ENCODE measurements at places on chromosomes 16 and 17. TPM values are rescaled to one million over a fixed set of nuclear protein-coding genes. Genes with fewer than 3 reads are reported as not detected.
A peak's percentile ranks its signal among the peaks of the same experiment; 100 is the strongest.

GRCh38 chr16:700684-701584 is 4.7 kb downstream of the FBXL16 start:
- peaks cover 28% of the 10 kb centered on the region for H3K27me3 ChIP-seq
- peaks cover 4% of the 10 kb centered on the region for H3K4me1 ChIP-seq
- H3K36me3 ChIP-seq, result no peaks in the 10 kb centered on the region
- H3K27ac ChIP-seq, result no peak overlapping the region

GRCh38 chr17:82241183-82241925 is 12.5 kb downstream of the SLC16A3 start:
- H3K4me3 ChIP-seq, result peak overlapping the region; percentile 23
- H3K36me3 ChIP-seq, result peaks cover 49% of the 10 kb centered on the region
- DNase-seq, result peak; percentile 65
- H3K27me3 ChIP-seq, result no peaks in the 10 kb centered on the region
- peaks cover 27% of the 10 kb centered on the region for H3K4me1 ChIP-seq
- H3K27ac ChIP-seq, result peak overlapping the region; percentile 77

GRCh38 chr17:16911141-16911937 is 60.6 kb downstream of the TNFRSF13B start:
- no peak overlapping the region for H3K4me3 ChIP-seq
- peaks cover 13% of the 10 kb centered on the region for H3K4me1 ChIP-seq
- peaks cover 21% of the 10 kb centered on the region for H3K27me3 ChIP-seq
- no peak overlapping the region for H3K27ac ChIP-seq

GRCh38 chr17:56489980-56490379 is 103.5 kb upstream of the NOG start:
- no peak overlapping the region for H3K27ac ChIP-seq
- no peak for DNase-seq
- H3K36me3 ChIP-seq, result no peaks in the 10 kb centered on the region
- H3K27me3 ChIP-seq, result peaks cover 18% of the 10 kb centered on the region

DNA sequence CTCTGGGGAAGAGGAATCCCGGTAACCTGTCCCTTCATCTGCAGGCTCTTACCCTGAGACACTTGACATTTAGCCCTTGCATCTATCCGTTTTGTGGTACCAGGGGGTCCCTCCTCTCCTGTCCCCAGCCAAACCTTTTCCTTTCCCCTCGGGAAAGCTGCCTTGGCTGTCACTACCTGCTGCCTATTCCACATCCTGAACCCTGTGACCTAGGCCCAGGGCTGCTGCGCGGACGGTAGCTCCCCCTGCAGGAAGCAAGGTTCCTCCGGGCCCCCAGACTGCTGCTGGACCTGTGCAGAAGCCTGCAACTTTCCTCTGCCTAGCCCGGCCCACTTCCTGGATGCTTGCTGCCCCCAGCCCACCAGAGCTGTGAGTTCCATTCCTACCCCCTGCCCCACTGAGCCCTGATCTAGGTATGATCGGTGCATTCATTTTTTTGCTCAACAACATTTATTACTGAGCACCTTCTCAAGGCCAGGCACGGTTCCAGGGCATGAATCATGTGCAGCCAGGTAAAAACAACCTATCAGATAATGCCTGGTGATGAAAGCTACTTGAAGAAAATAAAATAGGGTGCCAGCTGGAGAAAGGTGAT is 10.5 kb upstream of the ALDOA start:
- H3K4me1 ChIP-seq, result peaks cover 31% of the 10 kb centered on the region
- no peaks in the 10 kb centered on the region for H3K27me3 ChIP-seq
- peak overlapping the region; percentile 50 for H3K4me3 ChIP-seq
- no peak overlapping the region for H3K27ac ChIP-seq
- no peaks in the 10 kb centered on the region for H3K36me3 ChIP-seq
- peak; percentile 88 for DNase-seq

DNA sequence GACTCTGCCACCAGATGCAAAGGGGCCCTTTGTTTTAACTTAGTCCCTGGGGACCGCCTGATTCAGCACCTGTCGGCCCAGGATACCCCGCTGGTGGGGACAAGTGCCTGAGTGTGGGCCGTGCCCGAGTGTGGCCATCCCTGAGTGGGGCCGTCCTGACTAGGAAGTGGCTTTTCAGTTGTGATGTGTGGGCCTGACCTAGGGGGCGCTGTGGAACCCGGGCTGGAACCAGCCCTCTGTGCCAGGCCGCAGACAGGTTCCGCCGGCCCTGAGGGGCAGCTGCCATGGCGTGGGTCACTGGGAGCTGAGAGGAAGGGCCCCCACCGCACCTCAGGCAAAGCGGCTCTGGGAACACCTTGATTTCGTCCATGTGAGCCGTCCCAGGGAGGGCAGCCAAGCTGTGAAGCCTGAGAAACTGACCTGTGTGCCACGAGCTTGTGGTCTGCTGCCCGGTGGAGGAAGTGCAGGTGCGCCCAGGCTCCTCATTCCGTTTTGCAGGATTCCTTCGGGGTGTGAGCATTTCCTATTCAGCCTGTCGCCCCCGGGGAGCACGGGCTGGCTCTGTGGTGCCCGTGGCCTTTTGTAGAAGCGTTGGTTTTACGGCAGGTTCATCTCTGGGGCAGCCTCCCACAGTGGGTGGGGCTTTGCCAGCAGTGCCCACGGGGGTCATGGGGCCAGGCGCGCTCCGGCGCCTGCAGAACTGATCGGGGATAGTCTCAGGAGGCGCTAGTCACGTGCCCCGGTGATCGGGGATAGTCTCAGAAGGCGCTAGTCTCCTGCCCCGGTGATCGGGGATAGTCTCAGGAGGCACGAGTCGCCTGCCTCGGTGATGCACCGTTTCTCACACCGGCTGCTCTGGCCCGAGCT is 5.3 kb downstream of the RPL13 start:
- H3K36me3 ChIP-seq, result peaks cover 46% of the 10 kb centered on the region
- H3K27me3 ChIP-seq, result peaks cover 2% of the 10 kb centered on the region
- DNase-seq, result peak; percentile 87
- H3K27ac ChIP-seq, result peak overlapping the region; percentile 49

- no peak overlapping the region for H3K27ac ChIP-seq
- no peaks in the 10 kb centered on the region for H3K36me3 ChIP-seq
- no peak overlapping the region for H3K4me3 ChIP-seq
- DNase-seq, result no peak
- no peaks in the 10 kb centered on the region for H3K4me1 ChIP-seq
These were observed 164.1 kb downstream of the SEC14L1 start for GRCh38 chr17:77304746-77305473.

The USP32 gene
- total RNA-seq, result 34.3 TPM

The CHP2 gene
- total RNA-seq, result not detected

The CD19 gene
- not detected for total RNA-seq

The SMIM36 gene
- total RNA-seq, result not detected

The SLC5A11 gene
- total RNA-seq, result not detected

The ZKSCAN2 gene
- 6.3 TPM for total RNA-seq

The BICDL2 gene
- total RNA-seq, result 0.63 TPM

The PRSS33 gene
- not detected for total RNA-seq

The SCARF1 gene
- total RNA-seq, result 9.5 TPM

The CLEC19A gene
- not detected for total RNA-seq

Measured in activated CD4-positive, alpha-beta T cell treated with anti-CD3 and anti-CD28 coated beads, Interleukin-2, amount 10 ng/mL, durations not matched to agents 24 days and 14 days (primary cell).